Immature natural killer cell (primary cell): ENCODE measurements at places on chromosomes 2 and 18.

- no peak for DNase-seq
Observed at GRCh38 chr2:24045511-24046508, 1.4 kb downstream of the WDCP start.

GRCh38 chr2:8374782-8375181, 307.1 kb upstream of the ID2 start:
- DNase-seq: no peak

DNA sequence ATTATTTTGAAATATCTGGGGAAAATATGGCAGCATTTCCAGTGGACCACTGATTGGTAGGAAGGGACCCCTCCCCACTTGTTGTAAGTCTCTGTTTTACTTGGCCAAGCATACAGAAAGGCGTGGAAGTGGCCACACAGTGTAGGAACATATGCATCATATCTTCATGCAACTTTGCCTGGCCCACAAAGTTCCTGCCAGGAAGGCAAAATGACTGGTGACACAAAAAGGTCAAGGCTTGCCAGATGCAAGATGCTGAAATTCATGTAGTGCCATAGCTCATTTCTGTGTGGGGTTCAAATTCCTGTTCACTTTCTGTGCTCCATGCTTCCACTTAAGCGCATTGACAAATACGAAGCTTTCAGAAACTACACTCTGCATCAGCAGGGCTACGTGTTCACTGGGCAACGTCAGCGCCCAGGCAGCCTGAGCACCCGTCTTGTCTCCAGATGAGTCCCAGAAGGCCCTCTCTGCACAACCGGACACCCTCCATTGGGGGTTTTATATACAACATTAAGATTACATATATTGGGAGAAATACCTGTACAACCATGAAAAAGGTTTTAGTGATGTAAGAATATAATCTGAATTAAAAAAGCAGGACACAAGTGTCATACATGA, 3.6 kb downstream of the DYNC2LI1 start:
- DNase-seq: no peak

DNA sequence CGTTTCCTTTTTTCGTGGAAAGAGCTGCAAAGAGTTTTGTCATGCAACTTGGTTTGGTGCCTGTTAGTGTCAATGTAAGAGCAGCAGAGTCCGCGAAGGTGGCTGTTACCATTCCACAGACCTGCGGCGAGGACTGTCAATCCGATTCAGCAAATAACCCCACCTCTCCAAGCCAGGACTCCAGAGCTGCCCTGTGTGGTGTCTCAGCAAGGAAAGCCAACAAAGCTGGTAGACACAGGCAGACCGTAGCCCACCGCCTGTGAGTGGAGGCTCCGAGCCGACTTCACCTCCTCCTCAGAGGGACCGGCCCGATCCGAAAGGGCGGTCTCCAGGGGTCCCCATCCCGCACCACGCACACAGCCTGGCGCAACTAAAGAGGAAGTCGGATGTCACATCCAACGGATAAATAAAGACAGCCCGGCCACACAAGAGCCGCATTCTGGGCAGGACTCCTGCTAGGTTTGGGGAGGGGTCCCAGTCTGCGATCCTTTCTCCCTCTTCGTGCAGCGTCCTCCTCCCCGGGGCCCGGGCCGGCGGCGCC, 819 bp downstream of the ANKRD44 start:
- peak; percentile 56 for DNase-seq

- no peak for DNase-seq
Observed at GRCh38 chr2:225270861-225271260, 128.6 kb upstream of the NYAP2 start.

DNA sequence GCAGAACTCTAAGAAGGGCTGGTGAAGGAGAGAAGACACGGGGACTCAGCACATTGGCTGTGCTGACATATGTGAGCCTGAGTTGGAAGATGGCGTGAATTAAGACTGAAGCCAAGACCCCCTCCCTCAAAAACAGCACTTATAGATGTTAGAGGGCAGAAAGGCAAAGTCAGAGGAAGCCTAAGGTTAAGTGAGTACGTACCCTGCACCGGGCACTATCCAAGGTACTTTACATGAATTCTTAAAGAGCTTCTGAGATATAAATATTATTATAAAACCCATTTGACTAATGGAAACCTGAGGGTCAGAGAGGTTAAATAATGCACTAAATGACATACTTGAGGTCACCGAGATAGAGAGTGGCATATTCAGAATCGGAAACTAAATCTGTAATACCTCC, 25.6 kb downstream of the SIX3 start:
- DNase-seq: no peak

DNA sequence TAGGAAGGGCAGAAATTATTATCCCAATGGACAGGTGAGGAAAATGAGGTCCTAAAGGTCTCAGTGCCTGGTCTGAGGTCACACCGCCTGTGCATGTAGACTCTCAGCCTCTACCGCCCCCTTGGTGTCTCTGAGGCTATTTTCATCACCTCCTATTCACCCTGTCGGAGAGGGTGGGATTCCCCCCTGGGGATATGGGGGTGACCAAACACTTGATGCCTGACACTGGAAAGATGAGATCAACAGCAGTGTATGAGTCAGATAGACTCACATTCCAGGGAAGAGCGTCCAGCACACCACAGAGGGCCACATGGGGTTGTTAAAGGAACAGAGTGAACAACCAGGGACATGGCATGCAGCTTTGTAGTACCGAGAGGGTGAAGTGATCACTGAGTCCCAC, 199.7 kb downstream of the SMAD2 start:
- DNase-seq: no peak

DNA sequence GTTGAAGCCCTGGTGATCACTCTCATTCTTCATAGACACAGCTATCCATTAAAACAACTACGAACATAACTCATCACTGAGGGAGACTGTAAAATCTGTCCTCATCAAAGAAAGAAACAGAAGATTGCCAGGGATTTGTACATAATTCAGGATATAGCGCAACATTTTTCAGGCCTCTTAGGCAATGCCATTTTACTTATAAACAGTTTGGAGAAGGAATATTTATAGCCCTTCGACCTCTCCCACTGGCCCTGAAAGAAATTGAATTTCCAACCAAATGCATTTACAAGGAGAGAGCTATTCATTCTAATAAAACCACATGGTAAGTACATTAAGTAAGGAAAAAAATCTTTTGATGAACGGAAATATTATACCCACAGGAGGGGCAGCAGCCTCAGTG, 295.0 kb downstream of the RAD51AP2 start:
- no peak for DNase-seq

DNA sequence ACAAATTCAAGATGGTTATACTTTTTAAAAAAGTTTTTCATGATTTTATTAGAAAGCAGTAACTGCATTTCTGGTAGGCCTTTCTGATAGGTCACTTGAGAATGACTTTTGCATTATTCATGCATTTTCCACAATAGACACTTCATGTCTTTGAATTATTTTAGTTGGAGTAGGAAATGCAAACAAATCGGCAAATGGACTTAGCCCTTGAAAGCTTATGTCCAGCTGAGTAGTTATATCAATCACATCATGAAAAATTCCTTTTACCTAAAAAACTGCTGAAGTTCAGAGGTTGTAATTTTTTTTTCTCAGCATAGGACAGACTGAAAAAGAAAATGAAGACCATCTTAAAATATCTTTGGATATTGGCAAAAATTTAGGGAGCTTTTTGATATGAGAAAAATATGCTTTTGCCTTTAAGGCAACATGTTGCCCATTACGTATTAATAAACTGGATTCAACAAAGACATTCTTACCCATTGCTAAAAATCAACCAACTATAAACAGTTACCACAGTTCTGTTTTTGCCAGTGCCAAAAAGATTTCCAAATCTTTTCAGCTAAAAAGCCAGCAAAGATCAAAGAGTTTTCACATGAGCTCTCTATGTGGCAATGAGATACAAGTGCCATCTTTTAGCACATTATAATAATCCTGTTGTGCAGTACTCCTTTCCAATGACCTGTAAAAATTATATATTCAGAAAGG, 45.5 kb upstream of the FRZB start:
- DNase-seq: no peak

- DNase-seq: no peak
Observed at GRCh38 chr2:181784556-181784955, 104.2 kb upstream of the NEUROD1 start.

- DNase-seq: no peak
Observed at GRCh38 chr2:158072361-158072760, 29.3 kb upstream of the UPP2 start.

- DNase-seq: no peak
Observed at GRCh38 chr18:53950545-53950944, 273.9 kb downstream of the MBD2 start.

DNA sequence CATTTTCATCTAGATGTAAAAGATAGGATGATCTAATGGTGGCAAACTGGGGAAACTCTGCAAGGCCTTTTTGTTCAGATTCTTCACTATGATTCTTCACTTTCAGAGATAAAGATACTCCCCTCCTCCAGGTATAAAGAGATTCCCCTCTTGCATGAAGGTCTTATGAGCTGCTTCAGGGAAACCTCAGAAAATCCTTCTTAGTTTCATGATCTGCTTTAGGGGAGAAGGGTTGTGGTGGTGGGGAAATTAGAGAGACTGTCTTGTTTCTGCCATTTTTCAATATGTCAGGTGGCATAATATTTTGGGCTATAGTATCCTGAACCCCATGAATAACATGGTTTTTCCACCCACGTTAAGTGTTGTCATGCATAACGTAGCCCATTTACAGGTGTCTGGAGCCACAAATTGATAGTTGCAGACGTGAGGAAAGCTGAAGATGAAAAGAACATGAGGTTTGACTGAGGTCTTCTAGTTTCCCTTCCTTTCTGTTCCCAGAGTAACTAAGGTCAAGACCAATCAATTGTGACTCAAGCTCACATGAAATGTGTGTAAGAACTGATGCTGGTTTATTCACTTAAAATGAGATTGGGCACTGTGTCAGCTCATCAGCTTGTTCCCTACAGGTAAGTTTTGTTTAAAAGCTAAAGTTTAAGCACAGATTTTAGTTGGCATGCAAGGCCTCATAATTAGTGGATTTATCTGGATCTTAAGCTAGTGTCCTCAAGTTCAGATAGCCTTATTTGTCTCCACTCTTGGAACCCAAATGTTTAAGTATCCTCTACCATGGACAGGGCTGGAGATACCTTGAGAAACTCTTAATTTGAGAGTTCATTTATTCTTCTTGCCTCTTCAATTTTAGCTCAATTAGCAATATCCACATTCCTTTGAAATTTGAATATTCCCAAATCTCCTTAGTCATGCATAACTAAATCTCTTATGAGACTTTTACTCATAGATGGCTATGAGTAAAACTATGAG, 304.5 kb upstream of the FANCL start:
- DNase-seq: no peak

GRCh38 chr18:23170137-23170536, 34.9 kb downstream of the CABLES1 start:
- DNase-seq: no peak

DNA sequence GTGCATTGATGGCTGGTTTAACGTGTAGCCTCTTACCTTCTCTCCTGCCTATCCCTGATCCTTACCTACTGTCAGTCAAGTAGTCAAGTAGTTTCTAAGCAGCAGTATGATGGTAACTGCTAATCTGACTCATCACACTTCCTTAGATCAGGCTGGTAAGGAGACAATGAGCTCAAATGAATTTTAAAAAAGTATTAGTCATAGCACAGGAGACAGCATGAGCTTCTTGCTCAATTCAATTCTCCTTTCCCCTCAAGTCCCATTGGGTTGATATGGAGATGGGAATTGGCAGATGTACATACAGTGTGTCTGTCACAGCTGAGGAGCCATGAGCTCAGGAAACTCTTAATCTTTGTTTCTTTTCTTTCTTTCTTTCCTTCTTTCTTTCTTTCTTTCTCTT, 799.7 kb downstream of the LRP1B start:
- DNase-seq: no peak

GRCh38 chr18:25167612-25168410, 184.2 kb downstream of the ZNF521 start:
- DNase-seq: no peak

DNA sequence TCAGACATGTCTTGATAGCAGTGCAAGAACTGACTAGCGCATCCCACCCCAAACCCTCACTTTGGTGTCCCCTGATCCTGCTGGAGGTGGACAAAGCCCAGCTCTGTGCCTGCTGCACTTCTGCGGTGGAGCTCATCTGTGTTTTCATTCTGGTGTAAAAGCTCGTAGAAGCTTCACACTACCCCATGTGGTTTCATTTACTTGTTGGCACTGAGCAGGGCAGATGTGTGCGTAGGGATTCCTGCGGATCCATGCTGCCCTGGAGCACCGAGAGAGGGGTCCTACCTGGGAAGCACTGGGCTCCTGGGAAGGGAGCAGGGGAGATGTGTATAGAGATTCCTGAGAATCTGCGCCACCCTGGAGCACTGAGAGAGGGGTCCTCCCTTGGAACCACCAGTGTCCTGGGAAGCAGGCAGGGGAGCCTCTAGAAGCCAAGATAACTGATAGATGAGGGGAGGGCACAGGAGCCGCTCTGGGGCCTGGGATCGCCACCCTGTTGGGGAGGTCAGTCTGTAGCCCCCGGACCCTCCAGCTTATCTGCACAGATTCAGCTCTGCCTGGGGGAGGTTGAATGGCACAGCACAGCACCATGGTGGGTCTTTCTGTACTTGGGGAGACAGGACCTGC, 106.9 kb upstream of the OTOS start:
- no peak for DNase-seq

- DNase-seq: no peak
Observed at GRCh38 chr18:7329016-7329415, 98.1 kb downstream of the LRRC30 start.

DNA sequence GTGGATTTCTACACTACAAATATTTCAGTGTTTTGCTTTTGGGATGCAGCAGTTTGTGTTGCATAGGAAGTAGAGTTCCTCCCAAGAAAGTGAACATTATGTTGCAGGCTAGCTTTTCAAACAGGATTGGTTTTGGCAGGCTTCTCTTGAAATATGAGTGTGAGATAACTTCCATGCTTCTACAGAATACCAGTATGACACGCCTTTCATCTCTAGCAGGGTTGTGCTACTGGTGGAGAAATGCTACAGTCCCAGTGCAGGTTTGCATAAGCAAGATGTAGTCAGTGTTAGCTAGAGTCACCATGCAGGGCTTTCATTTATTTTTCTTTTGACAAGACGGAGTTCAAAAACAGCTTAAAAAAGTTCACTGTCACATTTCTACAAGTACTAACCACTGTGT, 17.1 kb upstream of the CAVIN2 start:
- DNase-seq: no peak

DNA sequence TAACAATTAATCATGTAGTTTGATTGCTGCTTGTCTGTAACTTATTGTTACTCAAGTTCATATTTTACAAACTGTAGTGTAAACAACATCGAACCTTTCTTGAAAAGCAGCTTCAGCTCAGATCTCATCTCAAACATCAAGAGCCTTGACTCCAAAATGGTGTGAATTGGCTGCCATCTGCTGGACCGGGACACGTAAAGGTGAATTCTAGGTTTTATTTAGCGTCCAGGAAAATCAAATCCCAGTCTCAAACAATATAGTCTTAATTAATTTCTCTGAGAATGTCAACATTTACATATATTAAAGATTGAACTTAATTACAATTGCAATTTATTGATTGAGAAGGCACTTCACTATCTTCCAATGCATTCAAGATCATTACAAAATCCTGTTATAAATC, 453.0 kb downstream of the GALR1 start:
- peak; percentile 12 for DNase-seq

- DNase-seq: no peak
Observed at GRCh38 chr2:229861431-229861830, 60.4 kb downstream of the TRIP12 start.

- no peak for DNase-seq
Observed at GRCh38 chr2:85791704-85792565, 38.1 kb downstream of the ATOH8 start.
